Islet precursor cell (in vitro differentiated cells): ENCODE measurements at places on chromosomes 7 and 10.

DNA sequence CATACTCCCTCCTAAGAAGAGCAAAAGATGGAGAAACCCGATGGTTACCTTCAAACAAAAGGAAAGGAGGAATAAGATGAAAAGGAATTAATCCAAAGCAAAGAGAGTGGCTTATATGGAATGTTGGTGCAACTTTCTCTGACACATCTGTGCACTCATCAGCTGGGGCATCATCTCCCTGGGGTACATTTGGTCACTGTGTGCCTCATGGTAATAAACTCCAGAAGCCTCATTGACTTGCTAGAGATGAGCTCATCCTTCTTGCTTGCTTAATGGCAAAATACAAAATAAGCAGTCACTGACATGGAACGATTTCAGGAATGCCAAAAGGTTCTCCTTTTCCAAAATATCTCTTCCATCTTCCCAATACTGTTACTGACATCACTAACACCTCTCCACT lies 22.5 kb downstream of the CAV1 start:
- no peak for DNase-seq

- DNase-seq, result no peak
Measured at GRCh38 chr10:27637601-27638000, 108.0 kb downstream of the MKX start.

DNA sequence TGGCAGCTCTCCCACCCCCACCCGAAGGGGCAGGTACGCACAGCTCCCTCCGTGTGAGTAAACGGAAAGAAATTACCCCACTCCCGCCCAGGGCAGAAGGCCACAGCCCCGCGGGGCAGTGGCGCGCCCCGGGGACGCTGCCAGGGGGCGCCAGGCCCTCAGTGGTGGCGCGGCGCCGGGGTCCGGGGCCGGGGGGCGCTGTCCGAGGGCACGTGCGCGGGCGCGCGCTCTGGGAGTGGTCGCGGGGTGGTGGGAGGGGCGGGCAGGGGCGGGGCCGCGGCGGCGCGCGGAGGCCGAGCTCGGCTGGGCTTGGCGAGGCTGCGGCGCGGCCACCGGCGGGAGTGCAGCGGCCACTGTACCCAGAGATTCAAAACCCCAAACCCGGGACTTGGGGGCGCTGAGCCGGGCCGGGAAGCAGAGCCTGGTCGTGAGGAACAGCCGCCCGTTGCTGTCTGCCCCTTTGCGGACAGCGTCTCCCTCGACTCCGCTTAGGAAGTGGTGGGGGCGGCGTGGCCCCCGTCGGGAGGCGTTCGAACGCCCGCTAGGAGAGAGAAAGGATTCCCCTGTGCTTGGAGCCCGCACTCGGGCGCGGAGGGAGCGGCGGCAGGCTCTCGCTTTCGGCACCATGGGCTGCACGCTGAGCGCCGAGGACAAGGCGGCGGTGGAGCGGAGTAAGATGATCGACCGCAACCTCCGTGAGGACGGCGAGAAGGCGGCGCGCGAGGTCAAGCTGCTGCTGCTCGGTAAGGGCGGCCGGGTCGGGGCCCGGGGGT lies at the start of gene GNAI1:
Gene GNAI1, plus strand, starts transcription at position 296 of the 773 bp plus-strand sequence. Its CDS starts 330 bp downstream, at position 626.
- peak; percentile 91 for DNase-seq

DNA sequence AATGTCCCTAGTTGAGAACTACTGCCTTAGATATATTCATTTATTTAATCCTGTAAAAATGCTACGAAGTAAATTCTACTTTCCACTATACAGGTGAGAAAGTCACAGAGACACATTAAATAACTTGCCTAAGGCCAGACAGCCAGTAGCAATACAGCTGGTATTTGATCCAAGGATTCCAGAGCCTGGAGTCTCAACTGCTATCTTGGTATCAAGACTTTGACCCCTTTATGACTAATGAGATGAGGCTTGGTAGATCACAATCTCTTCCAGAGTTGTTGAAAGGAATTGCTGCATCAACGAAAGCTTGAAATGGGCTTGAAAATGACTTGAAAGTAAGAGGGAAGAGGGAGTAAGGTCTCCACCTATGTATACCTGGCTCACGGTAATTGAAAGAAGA lies 83.3 kb downstream of the ORC5 start:
- peak; percentile 60 for DNase-seq

GRCh38 chr7:141280100-141280499 lies 206.2 kb downstream of the TMEM178B start:
- DNase-seq, result no peak

DNA sequence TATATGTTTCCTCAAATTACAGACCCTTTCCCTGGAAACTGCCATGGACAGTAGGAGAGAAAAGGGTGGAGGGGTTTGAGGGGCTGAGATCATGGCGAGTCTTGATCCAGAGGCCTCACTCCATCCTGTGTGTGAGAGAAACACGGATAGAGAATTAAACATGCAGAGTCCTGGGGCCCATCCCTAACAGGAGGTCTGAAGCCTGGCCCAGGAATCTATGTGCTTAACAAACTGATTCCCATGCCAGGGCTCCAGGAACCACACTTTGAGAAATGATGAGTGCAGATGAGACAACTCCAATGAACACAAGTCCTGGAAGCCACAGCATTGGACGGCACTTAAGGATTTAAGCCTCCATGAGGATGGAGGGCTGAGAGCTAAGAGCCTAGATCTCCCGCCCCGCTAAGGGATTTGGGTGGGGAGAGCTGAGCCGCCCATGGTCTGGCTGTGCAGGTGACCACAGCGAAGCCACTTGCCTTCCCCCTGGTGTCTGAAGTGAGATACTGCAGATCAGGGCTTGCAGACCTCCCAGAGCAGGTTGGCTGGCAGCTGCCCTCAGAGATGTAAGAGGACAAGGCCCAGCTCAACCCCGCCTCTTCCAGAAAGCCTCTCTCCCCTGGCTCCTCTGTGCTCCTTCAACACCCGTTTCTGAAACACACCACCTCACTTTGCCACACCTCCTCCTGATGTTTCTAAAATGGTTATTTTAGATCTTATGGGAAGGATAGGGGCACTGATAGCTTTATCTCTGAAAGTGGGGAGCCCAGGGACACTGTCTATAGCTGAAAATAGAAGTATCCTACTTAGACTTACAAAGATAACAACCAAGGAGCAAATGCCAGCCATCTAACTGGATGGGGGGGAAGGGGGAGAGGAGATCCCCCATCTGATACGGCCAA lies 24.8 kb upstream of the EIF5AL1 start:
- DNase-seq, result peak; percentile 95

GRCh38 chr10:12921163-12921562 lies 80.3 kb downstream of the CCDC3 start:
- DNase-seq, result no peak

GRCh38 chr10:34637418-34637911 lies 177.6 kb downstream of the PARD3 start:
- DNase-seq, result peak; percentile 79

DNA sequence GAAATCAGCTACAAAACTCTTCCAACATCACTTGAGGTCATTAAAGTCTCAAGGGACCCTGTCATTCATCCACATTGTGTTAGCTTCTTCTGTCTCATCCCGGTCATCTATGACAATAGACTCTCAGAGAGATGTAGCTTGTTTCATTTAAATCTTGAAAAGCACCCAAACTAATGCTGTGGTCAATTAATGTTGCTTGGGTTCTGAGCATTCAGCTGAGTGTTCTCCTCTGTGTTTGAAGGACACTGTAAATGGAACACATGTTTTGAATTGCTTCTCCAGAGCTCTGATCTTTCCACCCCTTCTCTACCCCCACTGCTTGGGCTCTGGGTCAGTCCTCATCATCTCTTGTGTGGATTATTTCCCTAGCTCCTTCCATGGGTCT lies 19.6 kb upstream of the ADD3 start:
- no peak for DNase-seq

DNA sequence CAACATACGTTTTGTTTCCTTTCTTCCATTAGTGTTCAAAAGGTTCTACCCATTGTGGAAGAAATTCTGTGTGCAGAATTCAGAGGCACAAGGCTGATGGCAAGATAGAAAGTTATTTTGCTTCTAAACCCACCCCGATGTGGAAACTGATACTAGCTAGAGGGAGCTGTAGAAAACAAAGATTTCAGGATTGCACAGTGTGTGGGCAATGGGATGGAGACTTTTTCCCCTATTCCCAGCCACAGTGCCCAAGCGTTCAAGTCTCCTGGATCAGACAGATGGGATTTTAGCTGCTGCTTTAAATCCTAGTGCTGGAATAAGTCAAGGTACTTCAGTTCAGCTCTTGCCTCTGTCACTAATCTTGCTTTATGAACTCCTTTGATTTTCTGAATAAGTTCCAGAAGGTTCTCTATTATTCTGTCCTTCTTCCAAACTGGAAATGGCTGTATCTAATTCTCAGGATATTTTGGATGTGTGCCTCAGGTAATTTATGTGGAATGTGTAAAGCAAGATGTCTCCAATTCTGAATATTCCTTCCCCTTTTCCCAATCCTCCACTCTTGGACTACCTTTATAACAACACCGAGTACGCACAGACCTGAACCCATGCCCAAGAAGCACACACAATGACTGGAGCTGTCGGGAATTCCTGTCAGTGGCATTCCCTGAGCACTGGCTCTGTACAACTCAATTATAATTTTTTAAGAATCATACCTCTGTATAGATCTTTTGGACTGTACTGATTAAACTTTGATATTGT lies 473.0 kb downstream of the PLXDC2 start:
- no peak for DNase-seq

DNA sequence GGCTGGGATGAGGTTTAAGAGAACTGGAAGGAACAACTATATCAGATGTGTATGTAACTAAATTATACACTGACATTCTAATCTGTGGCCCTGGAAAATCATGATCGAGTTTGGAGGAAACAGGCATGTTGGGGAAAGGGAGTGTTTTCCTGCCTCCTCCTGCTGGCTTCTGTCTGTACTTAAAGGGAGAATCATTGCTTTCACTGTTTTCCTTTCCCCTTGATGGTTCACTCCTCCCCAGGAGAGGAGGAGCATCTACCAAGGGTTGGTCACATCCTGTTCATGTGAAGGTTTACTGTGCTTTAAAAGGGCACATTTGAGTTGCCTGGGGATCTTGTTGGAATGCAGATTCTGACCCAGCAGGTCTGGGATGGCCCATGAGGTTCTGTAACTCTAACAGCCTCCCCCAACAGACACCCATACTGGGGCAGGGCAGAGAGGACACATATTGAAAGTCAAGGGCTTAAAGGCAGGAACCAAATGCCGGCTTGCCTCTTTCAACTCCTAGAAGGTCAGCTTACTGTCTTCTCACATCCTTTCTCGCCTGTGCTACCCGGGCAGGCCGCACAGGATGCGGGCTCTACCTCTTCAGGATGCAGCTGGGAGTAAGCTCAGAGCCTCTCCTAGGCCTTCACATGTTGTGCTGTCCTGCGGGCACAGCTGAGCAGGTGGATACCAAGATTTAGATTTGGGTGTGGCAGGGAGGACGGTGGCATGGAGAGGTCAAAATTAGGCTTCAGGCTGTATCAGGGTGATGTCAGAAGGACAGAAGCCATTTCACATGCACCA lies 694.8 kb downstream of the KCNMA1 start:
- DNase-seq, result no peak

- peak; percentile 79 for DNase-seq
Measured at GRCh38 chr10:105952153-105952552, 1212.4 kb downstream of the SORCS1 start.

GRCh38 chr10:3248526-3249306 lies 76.1 kb upstream of the PITRM1 start:
- peak; percentile 89 for DNase-seq

DNA sequence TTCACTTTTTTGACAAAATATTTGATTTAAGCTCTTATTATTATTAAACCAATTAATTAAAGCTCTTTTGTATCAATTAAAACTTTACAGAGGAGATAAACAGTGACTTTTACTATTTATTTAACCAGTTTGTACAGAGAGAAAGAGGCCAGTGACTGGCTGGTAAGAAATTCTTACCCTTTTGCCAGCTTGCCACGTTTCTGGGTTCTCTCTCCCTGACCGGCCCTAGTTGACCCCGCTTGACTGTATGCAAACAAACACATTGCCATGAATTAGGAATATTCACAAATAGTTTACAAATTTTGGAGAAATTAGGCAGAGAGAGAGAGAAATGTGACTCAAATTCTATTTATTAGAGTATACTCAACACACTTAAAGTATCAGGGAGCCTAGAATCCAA lies 36.2 kb downstream of the NPVF start:
- no peak for DNase-seq

DNA sequence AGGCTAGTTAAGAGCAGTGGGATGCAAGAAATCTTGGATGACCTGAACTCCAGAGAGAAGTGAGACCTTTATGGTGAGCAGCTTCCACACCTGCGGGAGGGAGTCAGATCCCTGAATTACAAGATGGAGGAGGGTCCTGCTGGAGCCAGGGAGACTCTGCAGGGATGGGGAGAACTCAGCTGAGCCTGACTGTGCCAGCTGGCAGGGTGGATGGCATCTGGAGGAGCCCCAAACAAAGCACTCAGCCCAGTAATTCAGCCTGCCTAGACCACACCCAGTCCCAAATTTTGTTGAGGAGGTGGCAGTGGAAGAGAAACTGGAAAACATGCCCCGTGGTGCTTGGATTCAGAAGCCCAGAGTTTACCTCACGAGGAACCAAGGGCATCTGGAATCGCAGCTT lies 208.2 kb downstream of the WDR11 start:
- no peak for DNase-seq

GRCh38 chr10:110429301-110429700 lies 68.4 kb upstream of the DUSP5 start:
- peak; percentile 60 for DNase-seq

DNA sequence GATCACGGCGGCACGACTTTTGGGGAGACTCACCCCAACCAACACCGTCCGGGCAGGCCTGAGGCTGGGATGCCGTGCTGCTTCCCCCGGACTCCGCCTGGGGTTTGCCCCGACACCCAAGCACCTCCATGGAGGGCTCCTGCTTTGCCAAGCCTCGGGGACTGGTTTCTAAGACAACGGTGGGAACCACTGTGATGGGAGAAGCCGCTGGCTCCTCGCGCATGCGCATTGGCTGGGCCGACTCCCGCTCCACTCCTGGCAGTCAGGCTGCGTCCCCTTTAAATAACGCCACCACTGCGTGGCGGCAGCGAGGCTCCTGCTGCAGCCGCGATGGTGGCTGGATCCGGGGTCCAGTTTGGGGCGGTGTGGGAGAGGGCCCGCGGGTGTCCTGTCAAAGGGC lies 201.0 kb downstream of the ZNF716 start:
- peak; percentile 30 for DNase-seq

DNA sequence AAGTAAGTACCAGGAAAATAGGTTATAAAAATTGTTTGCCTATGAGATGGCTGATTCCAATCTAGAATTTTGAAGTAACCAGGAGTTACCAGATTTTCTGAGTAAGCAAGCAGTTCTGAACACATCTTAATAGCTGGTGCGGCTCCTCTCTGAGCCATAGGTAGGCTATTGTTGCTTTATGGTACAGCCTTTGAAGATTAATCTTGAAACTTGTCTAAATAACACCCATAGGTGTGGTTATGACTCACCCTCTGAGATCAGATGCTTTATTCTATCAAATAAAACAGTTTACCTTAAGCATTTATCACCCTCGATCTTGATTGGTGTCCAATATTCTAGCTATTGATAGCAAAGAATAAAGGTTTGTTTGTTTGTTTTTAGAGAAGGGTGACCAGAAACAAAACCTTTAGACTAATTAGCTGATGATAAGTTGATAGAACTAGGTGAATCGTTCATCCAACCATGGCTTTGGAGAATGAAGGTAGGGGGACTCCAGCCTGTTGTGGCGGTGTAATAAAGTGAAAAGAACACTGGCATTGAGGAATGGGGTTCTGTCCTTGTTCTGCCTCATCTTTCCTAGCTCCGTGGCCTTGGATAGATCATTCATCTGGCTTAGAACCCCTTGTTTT lies 72.2 kb downstream of the VTI1A start:
- DNase-seq, result no peak

- peak; percentile 92 for DNase-seq
Measured at GRCh38 chr10:93071674-93072224, 1.9 kb upstream of the CYP26A1 start.

- no peak for DNase-seq
Measured at GRCh38 chr10:58359541-58359940, 24.7 kb downstream of the UBE2D1 start.

GRCh38 chr10:51747216-51747615 lies 47.8 kb upstream of the CSTF2T start:
- DNase-seq, result no peak
